A549 treated with CORT108297 at 1 μM for 4 hours (cell line): ENCODE measurements at places on chromosomes 6 and 20. TPM values are rescaled to one million over a fixed set of nuclear protein-coding genes. Genes with fewer than 3 reads are reported as not detected.

MCCD1 gene
- total RNA-seq = not detected in 5 replicates

UQCC2 gene
- 68.5 to 114 TPM (median 97.8 TPM) in 5 replicates for total RNA-seq

FAM83B gene
- total RNA-seq = 0.03 to 0.09 TPM (median 0.03 TPM) in 5 replicates

FAM162B gene
- total RNA-seq = not detected in 5 replicates

GNAS-AS1 gene
- not detected in 5 replicates for total RNA-seq

ADGRF4 gene
- 7.4 to 9.6 TPM (median 8.0 TPM) in 5 replicates for total RNA-seq

SLC44A4 gene
- 0.06 to 0.16 TPM in 2 of 5 replicates, not detected in the others for total RNA-seq

TMEM200A gene
- 0.03 to 0.05 TPM (median 0.05 TPM) in 4 of 5 replicates, not detected in the other for total RNA-seq

PARD6B gene
- total RNA-seq = 2.4 to 3.6 TPM (median 2.8 TPM) in 5 replicates

TRERF1 gene
- 5.9 to 8.4 TPM (median 7.7 TPM) in 5 replicates for total RNA-seq

BTNL2 gene
- not detected in 5 replicates for total RNA-seq

SMIM26 gene
- 134 to 169 TPM (median 135 TPM) in 5 replicates for total RNA-seq

OTOR gene
- total RNA-seq = not detected in 5 replicates
